AG20443 (cell line): ENCODE measurements at places on chromosomes 13 and 19.

GRCh38 chr13:21573920-21574712 is 29.9 kb downstream of the MICU2 start:
- DNase-seq: no peak

DNA sequence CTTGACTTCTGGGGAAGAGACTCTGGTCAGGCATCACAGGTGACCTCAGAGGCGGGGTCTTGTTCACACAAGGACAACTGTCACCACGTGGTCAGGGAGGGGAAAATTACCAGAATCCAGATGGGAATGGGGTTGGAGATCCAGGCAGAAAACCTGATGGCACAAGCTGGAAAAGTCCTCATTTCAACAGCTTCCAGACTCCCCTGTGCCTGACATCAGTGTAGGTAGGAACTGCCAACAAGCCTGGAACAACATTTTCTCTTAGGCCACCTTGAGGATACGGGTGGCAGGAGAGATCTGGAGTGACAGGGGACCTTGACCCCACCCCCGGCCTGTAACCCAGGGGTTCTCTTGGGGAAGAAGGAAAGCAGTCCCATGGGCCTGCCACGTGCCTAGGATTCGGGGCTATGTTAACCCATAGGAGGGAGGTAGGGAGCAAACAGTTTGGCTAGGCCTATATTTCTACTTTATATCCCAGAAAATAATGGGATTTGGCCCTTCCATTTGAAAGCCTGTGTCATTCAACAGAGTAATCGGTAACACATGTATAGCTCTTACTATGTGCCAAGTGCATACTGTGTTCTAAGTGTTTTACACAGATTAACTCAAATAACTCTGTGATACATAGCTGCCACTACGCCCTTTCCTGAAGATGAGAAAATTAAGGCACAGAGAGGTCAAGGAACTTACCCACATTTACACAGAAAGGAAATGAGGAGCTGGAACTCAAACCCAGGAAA is 44.9 kb upstream of the C13orf42 start:
- no peak for DNase-seq

- DNase-seq: no peak
Observed at GRCh38 chr13:109403012-109403421, 383.4 kb downstream of the IRS2 start.

DNA sequence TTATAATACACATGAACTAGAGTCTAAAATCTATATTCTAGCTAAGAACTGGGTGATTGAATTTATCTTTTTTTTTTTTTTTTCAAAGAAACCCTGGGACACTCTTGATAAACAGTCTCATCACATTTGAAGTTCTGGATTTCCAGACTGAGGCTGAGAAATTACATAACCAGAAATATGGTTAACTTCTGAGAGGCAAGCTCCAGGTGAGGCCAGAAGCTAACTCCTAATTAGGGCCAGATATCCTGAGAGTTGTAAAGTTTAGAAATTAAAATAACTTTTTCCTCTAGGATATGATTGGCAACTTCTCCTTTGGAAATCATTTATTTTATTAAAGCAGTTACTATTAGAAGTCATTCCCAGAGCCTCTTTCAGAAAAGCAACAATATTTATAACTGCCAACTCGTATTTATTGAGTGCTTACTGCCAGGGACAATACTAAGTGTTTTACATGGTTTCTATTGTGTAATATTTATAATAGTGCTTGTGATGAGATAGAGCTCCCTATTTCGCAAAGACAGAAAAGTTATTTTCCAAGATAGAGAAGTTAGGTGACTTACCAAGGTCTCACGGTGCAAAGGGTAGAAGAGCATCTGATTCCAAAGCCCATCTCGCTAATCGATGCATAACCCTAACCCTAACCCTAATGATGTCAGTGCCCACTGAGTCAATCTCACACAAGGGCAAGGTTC is 187.7 kb downstream of the DCT start:
- DNase-seq: no peak

DNA sequence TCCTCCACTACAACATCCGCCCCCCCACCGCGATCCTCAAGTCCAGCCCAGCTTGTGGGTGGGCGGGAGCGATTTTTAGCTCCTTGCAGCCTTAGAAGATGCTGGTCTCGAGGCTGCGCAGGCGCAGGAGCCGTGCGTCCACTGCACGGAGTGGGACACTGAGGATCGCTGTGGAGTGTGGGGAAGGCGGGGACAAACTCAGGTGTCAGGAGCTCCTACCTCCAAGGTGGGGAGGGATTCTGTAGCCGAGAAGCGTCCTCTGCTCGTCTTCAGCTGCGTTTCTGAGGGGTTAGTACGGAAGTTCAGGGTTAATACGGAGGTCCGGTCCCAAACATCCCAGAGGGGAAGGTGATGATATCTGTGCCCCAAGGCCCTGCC is at the start of gene RTBDN:
TSS of gene RTBDN (minus strand) at position 14 of the 378 bp plus-strand sequence. CDS start 4,600 bp downstream, outside the sequence.
- DNase-seq: no peak

- no peak for DNase-seq
Observed at GRCh38 chr19:2282062-2282861, at the start of gene PEAK3. PEAK3 (minus strand) TSS chr19:2282175; CDS start chr19:2280931, 1,244 bp downstream.

GRCh38 chr19:47541518-47541917 is 26.7 kb upstream of the NAPA start:
- DNase-seq: no peak

- no peak for DNase-seq
Observed at GRCh38 chr13:37811441-37811840, 58.1 kb downstream of the TRPC4 start.

DNA sequence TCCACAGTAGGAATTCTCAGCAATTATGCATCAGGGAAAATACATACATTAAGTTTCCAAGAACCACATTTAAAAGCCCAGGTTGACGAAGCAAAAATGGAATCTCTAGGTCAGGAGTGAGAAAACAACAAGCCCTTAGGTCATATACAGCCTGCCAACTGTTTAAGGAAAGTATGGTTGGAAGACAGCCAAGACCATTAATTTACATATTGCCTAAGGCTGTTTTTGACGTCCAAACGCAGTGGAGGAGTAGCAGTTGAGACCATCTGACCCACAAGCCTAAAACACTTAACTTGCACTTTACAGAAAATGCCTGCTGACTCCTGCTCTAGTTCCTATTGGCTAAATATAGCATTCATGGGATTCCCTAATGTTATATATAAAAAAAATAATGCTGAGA is 299.0 kb downstream of the ITGBL1 start:
- DNase-seq: no peak

DNA sequence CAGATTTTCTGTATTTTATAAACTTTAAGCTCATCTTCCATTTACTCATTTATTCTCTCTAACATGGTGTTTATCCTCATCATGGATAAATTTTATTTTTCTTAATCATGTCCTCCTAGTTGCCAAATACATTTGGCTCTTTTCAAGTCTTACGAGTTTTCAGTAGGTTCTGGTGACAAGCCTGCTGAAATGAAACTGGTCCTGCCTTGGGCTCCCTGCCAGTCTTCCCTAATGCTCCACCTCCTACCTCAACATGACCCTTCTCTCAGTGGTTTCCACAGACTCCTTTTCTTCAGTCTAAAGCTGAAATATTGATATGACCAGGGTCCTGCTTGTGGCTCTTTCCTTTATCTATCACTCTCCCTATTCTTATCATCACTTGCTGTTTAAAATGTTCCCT is 81.2 kb downstream of the TRPC4 start:
- peak; percentile 7 for DNase-seq

DNA sequence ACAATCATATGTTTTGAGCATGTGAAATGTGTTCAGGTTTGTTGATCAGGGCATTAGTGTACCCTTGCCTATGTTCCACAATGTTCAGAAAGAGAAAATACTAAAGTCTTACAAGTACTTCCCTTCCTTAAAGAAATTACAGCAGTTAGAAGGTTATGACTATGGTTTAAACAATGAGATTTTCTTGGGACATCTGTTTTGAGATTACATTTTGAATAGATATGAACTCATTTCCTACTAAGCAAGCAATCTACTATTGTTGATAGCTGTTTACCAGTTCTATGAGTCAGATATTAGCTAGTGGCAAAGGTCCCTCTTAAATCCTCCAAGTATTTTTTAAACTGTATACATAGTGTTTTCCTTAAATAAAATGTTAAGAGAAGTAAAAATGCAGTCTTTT is 241.3 kb downstream of the DACH1 start:
- no peak for DNase-seq

GRCh38 chr13:45340422-45341033 is 455 bp downstream of the TPT1 start:
- DNase-seq: peak; percentile 85

DNA sequence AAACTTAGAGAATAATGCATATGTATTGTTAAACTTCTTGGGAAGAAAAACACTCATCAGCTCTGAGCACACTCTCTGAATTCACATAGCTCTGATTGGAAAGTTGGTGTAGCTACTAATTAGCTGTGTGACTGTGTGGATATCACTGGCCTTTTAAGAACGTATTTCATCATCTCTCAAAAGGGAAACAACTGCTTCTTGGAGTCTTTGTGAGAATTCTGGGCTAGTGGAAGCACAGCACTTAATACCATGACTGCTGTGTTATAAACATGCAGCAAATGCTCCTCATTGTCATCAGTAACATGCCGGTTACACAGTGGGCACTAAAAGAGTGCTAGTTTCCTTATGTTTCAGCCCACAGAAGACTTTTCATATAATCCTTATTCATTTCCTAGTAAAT is 220.9 kb upstream of the CSNK1A1L start:
- peak; percentile 13 for DNase-seq

DNA sequence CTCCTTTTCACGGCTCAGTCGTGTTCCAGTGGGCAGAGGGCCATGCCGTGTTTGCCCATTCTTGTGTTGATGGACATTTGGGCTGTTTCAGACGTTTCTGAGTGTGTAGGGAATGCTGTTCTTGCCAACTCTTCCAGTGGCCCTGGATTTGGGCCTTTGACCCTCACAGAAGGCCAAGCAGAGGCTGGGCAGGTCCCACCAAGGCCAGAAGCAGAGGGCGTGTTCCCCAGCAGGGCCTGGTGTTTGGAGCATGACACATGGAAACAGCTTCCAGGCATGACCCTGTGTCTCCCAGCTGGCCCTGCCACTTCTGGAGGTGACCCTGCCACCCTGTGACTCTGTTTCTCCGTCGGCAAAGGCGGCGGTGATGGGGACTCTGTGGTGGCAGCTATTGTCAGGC is 35.9 kb downstream of the EFNA2 start:
- no peak for DNase-seq

GRCh38 chr19:45306518-45307027 is 16.1 kb downstream of the CKM start:
- no peak for DNase-seq

- DNase-seq: no peak
Observed at GRCh38 chr13:105278943-105279381, 1256.5 kb downstream of the EFNB2 start.
